ENCODE measurements at places on chromosomes 5 and 9.

GRCh38 chr5:42753099-42753498 is 3.5 kb upstream of the CCDC152 start:
- DNase-seq, result no peak

GRCh38 chr5:26948921-26949320 is 89.5 kb downstream of the CDH9 start:
- no peak for DNase-seq

- DNase-seq, result no peak
Observed at GRCh38 chr5:56557198-56557597, 258.2 kb upstream of the MAP3K1 start.

GRCh38 chr9:37512437-37512836 is 26.7 kb downstream of the POLR1E start:
- no peak for DNase-seq

Data from iPS-NIHi11 (cell line).